Naive thymus-derived CD4-positive, alpha-beta T cell (primary cell): ENCODE measurements at places on chromosomes 7 and 10. TPM values are rescaled to one million over a fixed set of nuclear protein-coding genes. Genes with fewer than 3 reads are reported as not detected.

SUN3 gene
- 1.5 TPM for total RNA-seq

ZNF804B gene
- total RNA-seq, result not detected

GAD2 gene
- not detected for total RNA-seq

GRCh38 chr7:72249106-72249505, 163.0 kb downstream of the CALN1 start:
- DNase-seq, result no peak

GRCh38 chr7:132004529-132004928, 448.1 kb upstream of the PODXL start:
- no peak for DNase-seq

DNA sequence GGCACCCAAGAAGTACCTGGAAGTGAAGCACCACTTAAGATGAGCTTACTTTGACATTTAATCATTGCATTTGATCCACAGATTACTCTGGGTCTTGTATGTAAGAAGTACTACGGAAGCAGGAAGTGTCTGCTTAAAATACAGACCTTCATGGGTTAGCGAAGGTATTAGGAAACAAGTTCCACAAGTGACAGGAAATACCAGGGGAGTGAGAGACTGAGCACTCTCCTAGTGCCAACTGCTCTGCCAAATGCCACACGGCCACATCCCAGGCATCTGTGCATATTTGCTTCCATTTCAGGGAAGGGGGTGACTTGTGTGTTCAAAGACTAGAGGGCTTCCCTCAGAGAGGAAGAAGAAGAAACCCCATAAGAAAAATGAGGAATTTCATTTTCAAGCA, 57.2 kb upstream of the ANK3 start:
- DNase-seq, result no peak

DNA sequence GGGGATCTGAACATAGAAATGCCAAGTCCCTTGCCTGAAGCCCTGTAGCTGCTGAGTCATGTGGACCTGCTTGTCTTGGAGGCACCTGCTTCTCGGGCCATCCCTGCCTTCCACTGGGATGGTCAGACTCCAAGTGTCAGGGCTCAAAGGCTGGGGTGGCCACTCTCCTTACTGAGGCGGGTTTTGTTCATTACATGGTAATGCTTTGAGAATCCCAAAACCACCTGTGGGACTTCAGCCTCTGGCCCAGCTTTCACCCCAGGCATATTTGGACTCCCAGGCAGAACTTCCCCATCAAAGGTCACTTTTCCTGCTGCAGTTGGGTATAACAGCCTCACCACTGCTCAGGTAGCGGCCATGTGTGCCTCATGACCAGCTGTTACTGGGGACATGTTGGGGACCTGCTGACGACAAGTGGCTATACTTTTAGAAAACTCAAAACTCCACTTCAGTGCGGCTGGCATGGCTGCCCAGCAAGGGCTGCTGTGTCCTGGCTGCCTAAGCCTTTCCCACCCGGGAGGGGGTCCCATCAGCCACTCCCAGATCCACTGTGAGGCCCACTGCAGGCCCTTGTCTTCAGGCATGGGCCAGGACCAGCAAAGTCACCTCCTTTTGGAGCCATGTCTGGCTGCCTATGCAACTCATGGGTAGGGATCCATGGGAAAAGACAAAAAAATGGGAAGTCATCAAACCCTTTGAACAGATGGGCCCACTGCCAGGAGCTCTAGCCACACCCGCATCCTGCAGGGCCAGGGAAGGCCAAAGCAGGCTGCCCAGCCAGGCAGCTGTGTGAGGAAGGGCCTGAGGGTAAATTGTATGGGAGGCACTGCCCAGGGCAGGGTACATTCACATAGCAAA, 96.7 kb downstream of the ARHGAP22 start:
- DNase-seq, result no peak

DNA sequence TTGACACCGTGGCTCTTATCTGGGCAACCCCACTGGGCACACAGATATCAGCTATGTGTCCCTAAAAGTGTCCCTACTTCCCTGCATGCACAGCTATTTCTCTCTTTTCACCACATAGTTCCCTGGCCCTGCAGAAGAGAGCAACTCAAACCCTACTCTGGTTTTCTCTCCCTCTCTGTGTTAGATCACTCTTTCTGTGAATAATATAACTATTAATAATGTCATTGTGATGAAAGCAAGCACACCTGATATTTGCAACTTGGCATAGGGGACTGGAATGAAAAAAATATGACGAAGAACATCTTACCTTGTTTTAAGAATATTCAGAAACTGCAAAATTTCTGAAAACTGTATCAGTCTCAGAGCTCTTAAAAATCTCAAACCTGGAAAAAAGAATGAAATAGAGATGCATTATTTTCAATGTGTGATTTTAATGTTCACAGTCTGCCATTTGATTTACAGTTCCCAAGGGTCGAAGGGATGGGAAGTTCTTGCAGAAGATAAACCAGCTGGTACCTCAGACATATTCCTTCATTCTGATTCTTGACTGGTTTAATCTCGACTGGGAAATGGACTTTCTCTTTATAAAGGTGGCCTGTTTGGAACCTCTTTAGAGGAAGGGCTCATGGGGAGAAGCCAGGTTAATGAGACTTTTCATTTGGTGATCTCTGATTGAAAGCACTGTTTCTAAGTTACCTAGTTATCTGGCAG, 516.8 kb downstream of the KCNMA1 start:
- no peak for DNase-seq
